ENCODE measurements at places on chromosomes 2 and 18.

GRCh38 chr2:100675373-100675772 lies 112.6 kb downstream of the PDCL3 start:
- no peak for DNase-seq

- DNase-seq, result no peak
These were observed 53.3 kb upstream of the NFE2L2 start for GRCh38 chr2:177317857-177318256.

DNA sequence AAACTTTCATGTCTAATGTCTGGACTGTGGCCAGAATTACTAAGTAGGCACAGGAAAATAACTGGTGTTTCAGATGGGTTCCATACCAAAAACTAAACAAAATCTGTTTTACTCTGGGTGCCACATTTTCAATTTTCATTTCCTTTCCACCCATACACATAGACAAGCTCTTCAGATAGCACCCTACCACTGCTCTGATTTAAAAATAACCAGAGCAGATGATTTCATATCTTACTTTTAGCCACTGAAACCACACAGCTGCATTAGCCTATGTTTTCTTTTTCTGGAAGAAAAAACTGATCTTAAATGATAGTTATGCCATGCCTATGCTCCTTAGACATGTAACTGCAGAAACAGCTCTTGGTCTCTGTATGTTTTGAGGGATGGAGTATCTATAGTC lies 647.6 kb downstream of the CPS1 start:
- DNase-seq, result no peak

DNA sequence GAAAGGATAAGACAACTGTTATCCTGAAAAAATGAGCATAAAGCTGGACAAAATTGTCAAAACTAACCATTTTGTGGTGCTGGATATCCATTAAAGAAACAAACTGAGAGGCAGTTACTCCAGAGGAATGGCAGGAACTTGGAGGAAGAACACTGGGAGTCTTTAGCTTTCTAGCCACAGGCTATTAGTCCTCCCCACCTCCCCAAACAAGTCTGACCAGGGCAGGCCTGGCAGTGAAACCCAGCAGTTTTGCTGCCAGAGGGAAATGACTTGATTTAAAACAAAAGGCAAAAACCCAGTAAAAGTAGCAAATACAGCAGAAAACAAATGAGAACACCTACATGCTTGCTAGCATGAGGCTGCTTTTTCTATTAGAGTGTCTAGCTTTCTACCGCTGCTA lies 34.9 kb downstream of the OSBPL1A start:
- DNase-seq, result no peak

DNA sequence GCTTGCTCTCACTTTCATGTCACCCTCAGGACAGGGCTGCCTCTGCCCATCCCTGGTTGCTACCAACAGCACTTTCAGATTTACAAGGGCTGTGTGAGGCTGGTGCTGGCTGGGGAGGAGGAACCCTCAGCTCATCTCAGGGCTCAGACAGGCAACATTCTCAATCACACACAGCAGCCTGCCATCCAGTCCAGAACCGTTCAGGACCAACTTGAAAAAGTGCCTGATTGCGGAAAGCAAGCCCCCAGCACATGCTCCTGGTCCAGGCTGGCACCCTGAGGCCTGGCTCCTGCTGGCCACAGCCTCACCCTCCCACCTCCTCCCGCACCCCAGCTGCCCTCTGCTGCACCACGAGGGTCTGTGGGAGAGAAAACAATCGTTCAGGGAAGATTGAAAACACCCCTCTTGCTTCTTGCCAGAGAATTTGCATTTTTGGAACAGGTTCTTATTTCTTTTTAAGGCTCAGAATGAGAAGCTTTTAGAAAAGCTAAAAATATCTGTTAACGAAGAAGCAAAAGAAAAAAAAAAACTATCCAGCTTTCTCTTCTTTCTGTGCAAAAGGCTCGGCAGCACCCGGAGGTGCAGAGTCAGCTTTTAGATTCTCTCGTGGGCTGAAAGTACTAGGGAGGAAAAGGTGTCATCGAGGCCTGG lies 403.8 kb upstream of the ID2 start:
- DNase-seq, result no peak

DNA sequence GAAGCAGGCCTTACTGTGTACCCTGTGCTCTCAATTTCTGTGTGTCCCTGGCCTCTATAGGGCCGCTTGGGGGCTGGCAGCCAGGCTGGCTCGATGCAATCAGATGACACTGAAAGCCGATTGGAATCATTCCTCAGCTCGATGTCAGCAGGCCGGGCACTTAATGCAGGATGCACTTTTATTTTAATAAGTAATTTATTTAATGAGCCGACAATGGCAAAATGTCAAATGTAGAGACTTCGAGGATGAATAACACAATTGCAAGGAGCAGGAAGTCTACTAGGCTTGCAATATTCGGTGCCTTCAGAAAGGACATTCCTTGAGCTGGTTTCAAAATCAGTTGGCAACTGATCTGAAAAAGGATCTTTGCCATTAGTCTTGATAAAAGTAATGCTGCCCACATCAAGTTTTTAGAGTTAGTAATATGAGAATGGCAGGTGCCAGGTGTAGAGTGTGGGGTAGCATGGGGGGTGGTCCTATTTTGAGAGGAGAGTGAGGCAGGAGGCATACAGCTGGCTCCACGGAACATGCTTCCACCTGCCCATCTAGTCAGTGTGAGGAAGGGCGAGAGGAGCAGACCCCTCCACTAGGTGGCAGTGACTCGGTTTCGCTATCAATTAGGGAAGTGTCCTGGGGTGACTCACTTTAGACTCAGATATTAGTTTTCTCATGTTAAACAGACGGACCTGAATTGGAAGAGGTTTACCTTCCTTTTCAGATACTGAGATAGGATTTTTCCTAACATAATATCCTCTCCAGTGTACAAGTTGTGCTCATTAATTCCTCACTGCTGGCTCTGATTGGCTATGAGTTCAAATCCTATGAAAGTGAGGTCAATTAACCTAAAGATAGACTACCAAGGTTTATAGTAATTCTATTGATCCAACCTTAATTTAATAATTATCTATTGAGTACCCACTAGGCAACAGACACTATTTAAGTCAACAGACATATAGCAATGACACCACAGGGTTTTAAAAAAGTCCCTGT lies 80.9 kb downstream of the NABP1 start:
- peak; percentile 33 for DNase-seq

GRCh38 chr2:121348128-121348740 lies 63.2 kb upstream of the TFCP2L1 start:
- DNase-seq, result no peak

DNA sequence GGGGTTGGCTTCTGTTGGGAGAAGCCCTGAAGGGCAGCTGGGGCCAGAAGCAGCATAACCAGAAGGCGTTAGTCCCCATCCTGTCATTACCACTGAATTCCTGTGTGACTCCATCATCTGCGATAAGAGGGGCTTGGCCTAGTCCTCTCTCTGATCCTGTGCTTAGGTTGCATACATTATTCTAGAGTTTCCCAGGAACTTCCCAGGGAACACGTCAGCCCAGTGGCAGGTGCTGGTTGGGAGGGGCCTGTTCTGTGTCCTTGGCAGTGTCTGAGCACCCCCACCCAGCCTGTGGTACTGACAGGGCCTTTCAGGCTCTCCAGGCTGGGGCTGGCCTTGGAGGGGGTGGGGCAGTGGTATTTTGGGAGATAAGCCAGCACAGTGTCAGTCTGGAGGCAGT lies 4.5 kb upstream of the TOGARAM2 start:
- DNase-seq, result no peak

DNA sequence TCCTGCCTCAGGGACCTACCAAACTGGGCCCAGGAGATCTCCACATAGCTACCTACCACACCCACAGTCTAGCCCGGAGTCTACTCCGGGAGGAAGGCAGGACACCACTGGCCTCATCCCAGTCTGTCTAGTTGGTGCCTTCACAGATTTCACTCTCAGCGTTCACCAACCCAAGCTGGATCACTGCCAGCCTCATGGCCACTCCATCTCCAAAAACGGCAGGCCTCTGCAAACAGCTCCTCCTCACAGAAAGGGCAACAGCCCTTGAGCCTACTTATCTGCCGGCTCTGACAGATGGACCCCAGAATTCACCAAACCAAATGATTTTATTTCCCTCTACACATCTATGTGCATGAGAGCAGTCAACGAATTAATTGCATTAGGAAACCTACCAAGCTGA lies 61.3 kb downstream of the NCKAP5 start:
- DNase-seq, result no peak

Measured in stimulated activated CD4-positive, alpha-beta T cell treated with anti-CD3 and anti-CD28 coated beads, Interleukin-12 subunit alpha, Interleukin-12 subunit beta, amount 100 ng/mL, for 4 hours (primary cell).